ENCODE measurements at places on chromosomes 12 and 14.

DNA sequence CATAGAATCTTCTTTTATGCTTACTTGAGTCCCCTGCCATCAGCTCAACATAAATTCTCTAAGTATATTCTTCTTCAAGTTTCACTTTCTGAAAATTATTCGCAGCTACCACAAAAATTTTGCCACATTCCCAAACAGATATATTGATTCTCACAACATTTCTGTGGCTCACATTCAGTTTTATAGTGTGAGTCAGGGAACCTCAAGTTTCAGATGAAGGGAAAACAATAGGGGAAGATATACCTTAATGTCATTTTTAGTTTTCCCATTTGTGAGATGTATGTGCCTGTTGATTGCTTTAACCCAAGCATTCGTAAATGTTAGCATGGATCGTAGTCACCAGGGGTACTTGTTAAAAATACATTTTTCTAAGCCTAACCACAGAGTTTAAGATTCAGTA, 465.8 kb downstream of the CCER1 start:
- no peak for DNase-seq

- no peak for DNase-seq
Observed at GRCh38 chr12:93115198-93115601, 186.1 kb upstream of the EEA1 start.

GRCh38 chr12:47735649-47736048, 10.4 kb upstream of the ENDOU start:
- no peak for DNase-seq

DNA sequence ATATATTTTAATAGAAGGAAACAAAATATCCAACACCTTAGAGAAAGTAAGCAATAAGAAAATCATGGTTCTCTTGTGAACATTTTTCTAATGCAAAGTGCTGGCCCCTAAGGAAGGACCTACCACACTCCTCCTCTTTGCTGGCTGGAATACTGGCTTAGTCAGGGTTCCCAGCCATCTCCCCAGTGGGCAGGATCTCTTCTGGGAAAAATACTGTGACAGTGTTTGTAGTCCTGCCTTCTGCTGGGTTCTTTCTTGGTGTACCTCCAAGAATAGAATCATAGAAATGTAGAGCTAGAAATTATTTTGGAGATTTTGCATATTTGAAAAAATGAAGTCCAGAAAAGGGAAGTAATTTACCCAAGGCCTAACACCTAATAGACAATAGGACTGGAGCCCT, 31.9 kb downstream of the KCNMB4 start:
- no peak for DNase-seq

- DNase-seq, result no peak
Observed at GRCh38 chr12:5034603-5035002, 9.1 kb upstream of the KCNA5 start.

- DNase-seq, result no peak
Observed at GRCh38 chr12:52318241-52318990, 2.8 kb downstream of the KRT83 start.

- DNase-seq, result no peak
Observed at GRCh38 chr12:124487834-124488165, 79.6 kb downstream of the NCOR2 start.

DNA sequence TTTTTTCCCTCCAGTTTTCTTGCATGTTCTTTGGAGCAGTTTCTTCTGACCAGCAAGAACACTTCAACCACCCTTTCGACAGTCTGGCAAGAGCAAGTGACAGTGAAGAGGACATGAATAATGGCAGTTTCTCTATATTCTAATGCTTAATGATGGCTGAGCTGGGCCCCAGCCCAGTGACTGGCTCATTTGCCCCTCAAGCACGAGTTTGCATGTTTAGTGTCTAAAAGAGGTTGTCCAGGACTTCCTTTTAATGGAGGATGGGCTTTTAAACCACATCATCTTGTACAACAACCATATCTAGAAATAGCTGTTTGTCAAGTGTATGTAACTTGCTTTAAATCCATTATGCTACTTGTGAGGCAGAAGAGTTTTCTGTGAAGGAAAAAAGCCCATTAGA, 28.4 kb downstream of the RAD9B start:
- DNase-seq, result no peak

GRCh38 chr12:131711551-131712205, 788 bp downstream of the SFSWAP start:
- no peak for DNase-seq

- DNase-seq, result peak; percentile 29
Observed at GRCh38 chr12:122062832-122063693, 15.5 kb upstream of the MLXIP start.

DNA sequence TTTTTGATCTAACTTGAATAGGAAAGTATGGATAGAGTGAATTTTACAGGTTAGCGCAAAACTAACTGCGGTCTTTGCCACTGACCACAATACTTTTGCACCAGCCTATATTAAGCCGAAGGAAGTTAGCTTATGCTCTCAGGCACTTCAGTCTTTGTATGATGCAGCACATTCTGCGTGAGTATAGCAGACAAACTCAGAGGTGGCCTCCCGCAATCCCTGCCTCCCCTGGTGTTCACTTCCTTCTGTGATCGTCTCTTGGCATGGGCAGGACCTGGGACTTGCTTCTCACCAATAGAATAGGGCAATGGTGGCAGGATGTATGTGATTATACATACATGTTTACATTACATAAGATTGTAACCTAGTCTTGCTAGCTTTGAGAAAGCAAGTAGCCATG, 10.3 kb upstream of the SLC6A13 start:
- DNase-seq, result no peak

DNA sequence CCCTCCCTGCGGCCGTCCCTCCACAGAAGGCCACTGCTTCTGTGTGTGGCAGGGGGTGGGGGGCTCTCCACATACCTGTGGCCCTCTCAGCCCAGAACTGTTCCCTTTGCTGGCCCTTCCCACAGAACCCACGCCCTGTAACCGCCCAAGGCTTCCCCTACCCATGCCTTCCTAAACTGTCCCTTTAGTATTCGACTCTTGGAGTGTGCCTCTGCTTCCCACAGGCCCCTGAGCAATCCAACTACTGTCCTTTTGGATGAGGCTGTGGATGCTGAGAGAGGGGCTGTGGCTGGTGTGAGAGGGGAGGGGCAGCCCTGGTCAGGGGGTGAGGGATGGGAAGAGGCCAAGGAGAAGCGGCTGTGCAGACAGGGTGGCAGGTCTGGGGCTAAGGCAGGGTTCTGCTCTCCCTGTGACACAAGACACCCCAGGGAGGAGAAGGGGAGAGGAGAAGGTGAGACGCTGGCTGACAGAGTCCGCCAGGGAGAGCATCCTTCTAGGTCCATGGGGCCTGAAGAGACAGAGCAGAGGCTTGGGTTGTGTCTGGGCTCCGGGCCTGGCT, 46.0 kb downstream of the DLK1 start:
- DNase-seq, result no peak

Data from midbrain (tissue), 1 donor.